ENCODE measurements at places on chromosomes 1 and 21. TPM values are rescaled to one million over a fixed set of nuclear protein-coding genes. Genes with fewer than 3 reads are reported as not detected.

- no peaks in the 10 kb centered on the region for H3K27me3 ChIP-seq
- DNase-seq: no peak
- no peaks in the 10 kb centered on the region for H3K4me1 ChIP-seq
- H3K4me3 ChIP-seq: no peak overlapping the region
Observed at GRCh38 chr1:207858281-207858680, 52.6 kb downstream of the CD34 start.

DNA sequence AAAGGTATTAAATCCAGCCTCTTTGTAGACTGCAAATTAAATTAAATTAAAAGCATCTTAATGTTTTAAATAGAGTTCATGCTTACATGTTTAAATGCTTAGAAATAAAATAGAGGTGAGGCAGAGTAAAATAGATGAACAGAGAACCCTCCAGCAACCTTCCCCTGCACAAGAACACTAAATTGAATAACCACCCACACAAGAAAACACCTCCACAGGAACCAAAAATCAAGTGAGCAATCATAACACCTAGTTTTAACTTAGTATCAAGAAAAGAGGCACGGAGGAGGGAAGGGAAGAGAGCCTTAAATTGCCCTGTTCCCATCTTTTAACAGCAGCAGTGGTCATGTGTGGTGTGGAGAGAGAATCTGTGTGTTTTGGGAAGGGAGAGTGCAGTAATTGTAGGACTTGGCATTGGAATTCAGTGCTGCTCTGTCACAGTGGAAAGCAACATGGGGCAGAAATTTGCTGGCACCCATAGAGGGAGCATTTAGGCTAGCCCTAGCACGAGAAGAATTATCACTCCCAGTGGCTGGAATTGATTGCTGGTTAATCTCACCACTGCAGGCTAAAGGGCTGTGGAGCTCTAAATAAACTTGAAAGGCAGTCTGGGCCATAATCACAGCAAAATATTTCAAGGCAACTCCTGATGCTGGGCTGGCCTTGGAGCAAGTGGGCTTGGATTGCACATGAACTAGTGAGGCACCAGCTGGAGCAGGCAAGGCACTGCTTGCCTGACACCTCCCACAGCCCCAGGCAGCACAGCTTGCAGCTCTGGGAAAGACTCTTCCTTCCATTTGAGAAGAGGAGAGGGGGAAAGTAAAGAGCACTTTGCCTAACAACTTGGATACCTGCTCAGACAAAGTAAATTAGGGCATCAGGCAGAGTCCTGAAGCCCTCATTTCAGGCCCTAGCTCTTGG, 1478.8 kb downstream of the NCAM2 start:
- H3K4me3 ChIP-seq: no peak overlapping the region
- H3K36me3 ChIP-seq: no peaks in the 10 kb centered on the region
- DNase-seq: no peak
- H3K27me3 ChIP-seq: no peaks in the 10 kb centered on the region
- no peak overlapping the region for H3K27ac ChIP-seq

DNA sequence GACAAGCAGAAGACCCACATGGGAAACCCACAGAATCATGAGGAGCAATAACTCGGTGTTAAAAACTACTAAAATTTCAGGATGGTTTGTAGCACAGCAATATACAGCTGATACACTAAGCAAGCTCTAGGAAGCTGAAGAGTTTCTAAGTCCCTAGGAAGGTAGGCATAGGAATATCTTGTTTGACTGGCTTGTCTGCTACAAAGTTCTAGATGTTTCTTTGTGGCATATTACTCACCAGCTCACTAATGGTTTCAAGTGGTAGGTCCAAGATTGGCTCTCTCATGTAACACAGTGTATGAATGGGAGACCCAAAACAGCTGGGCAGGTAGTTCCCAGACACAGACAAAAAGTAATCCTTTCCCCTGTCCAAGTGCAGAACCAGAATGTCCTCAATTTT, 13.3 kb upstream of the MTF1 start:
- no peaks in the 10 kb centered on the region for H3K36me3 ChIP-seq
- no peaks in the 10 kb centered on the region for H3K27me3 ChIP-seq
- no peaks in the 10 kb centered on the region for H3K4me1 ChIP-seq
- H3K27ac ChIP-seq: no peak overlapping the region
- no peak for DNase-seq

GRCh38 chr1:47757226-47757975, 239.8 kb downstream of the TRABD2B start:
- no peak for DNase-seq
- H3K36me3 ChIP-seq: no peaks in the 10 kb centered on the region
- no peak overlapping the region for H3K27ac ChIP-seq
- no peaks in the 10 kb centered on the region for H3K27me3 ChIP-seq
- H3K4me3 ChIP-seq: no peak overlapping the region
- H3K4me1 ChIP-seq: no peaks in the 10 kb centered on the region

GRCh38 chr1:150566589-150567340, 12.6 kb downstream of the MCL1 start:
- no peak for DNase-seq
- H3K4me3 ChIP-seq: no peak overlapping the region
- H3K27me3 ChIP-seq: no peaks in the 10 kb centered on the region
- H3K36me3 ChIP-seq: no peaks in the 10 kb centered on the region
- peaks cover 95% of the 10 kb centered on the region for H3K4me1 ChIP-seq
- peak overlapping the region; percentile 100 for H3K27ac ChIP-seq

DNA sequence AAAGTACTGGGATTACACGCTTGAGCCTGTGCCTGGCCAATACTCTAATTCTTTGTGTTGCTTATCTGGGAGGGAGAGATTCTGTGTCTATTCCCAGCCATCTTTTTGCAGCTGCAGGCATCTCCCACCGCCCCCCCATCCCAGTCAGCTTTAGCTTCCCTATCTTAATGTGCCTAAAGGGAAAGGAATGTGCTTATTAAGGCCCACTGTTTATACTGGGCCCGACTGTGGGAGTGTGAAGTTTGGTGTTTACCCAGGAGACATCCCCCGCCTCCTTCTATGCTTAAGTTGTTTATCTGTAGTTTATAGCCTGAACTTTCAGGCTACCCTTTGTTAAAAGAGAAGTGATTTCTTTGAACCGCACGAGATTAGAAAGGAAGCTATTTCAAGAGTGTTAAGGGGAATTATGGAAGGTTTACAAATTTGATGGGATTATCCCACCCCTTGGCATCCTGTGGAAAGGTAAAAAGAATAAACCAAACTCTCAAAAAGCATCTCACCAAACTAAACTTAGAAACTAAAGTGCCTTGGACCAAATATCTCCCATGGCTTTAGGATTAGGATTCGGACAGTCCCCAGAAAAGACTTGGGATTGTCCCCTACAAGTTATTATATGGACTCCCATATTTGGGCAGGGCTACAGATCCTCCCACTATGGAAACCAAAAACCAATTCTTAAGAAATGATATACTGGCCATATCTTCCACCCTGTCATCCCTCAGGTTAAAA, 25.5 kb upstream of the ZNF496 start:
- no peak overlapping the region for H3K4me3 ChIP-seq
- H3K27me3 ChIP-seq: no peaks in the 10 kb centered on the region
- H3K36me3 ChIP-seq: no peaks in the 10 kb centered on the region
- no peaks in the 10 kb centered on the region for H3K4me1 ChIP-seq
- DNase-seq: no peak

- H3K36me3 ChIP-seq: no peaks in the 10 kb centered on the region
- no peak overlapping the region for H3K4me3 ChIP-seq
- H3K4me1 ChIP-seq: no peaks in the 10 kb centered on the region
- no peaks in the 10 kb centered on the region for H3K27me3 ChIP-seq
- no peak overlapping the region for H3K27ac ChIP-seq
- DNase-seq: no peak
Observed at GRCh38 chr1:212368073-212368484, 46.6 kb downstream of the PACC1 start.

DNA sequence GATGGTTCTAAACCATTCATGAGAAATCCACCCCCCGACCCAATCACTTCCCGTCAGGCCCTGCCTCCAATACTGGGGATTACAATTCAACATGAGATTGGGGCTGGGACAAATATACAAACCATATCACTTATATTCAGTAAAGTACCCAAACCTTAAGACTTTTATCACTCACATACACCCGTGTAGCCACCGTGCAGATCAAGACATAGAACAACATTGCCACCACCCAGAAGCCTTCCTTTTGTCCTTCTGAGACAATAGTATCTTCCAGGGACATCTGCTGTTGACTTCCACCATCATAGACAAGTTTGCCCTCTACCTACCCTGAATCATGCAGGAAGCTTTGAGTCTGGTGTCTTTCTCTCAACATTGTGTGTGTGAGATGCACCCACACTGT, 37.5 kb downstream of the CLIC6 start:
- no peak overlapping the region for H3K27ac ChIP-seq
- H3K27me3 ChIP-seq: no peaks in the 10 kb centered on the region
- no peaks in the 10 kb centered on the region for H3K36me3 ChIP-seq
- no peak overlapping the region for H3K4me3 ChIP-seq
- no peak for DNase-seq
- no peaks in the 10 kb centered on the region for H3K4me1 ChIP-seq

GRCh38 chr1:118461154-118461553, 276.1 kb upstream of the SPAG17 start:
- DNase-seq: no peak
- no peak overlapping the region for H3K27ac ChIP-seq
- H3K27me3 ChIP-seq: no peaks in the 10 kb centered on the region
- H3K4me3 ChIP-seq: no peak overlapping the region

DNA sequence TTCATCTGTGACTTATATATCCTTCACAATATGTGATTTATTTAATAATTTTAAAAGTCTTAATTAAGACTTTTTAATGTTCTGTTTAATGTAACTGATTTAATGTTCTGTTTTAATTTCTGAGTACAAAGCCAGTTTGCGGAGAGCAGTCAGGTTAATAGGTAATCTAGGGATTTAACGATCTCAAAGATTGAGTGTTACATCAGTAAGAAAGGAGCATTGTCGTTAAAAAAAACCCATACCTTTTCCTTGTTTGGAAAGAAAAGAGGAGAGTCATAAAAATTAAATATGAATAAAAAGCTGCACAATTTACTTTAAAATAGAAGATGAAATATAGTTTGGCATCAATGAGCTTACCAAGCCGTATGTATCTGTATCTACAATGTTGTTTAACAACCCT, 621.4 kb downstream of the KIF26B start:
- no peaks in the 10 kb centered on the region for H3K36me3 ChIP-seq
- H3K4me3 ChIP-seq: no peak overlapping the region
- no peak overlapping the region for H3K27ac ChIP-seq
- no peaks in the 10 kb centered on the region for H3K4me1 ChIP-seq

DNA sequence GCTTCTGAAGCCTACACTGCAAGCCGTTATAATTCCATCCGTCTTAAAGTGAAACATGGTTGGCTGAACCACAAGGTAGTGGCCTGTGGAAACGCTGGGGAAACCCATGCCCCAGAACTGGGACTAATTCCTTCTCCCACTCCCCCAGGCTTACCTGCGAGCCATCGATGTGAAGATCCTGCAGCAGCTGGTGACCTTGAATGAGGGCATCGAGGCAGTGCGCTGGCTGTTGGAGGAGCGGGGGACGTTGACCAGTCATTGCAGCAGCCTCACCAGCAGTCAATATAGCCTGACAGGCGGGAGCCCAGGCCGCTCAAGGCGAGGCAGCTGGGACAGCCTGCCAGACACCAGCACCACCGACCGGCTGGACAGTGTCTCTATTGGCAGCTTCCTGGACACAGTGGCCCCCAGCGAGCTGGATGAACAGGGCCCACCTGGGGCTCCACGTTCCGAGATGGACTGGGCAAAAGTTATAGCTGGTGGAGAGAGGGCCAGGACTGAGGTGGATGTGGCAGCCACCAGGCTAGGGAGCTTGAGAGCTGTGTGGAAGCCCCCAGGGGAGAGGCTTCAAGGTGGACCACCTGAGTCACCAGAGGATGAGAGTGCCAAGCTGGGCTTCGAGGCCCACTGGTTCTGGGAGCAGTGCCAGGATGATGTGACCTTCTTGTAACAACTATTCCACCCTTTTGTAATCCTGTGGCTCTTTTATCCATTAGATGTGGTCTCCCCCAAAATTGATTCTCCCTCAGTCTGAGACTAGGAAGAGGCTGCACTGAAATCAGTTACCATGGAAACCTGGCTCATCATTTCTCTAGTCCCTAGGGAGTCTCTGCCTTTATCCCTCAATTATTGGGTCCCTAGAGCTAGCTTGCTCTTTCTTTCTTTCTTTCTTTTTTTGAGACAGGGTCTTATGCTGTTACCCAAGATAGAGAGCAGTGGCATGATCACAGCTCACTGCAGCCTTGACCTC, 16.7 kb downstream of the LURAP1 start:
- no peak overlapping the region for H3K27ac ChIP-seq
- no peaks in the 10 kb centered on the region for H3K4me1 ChIP-seq
- no peak overlapping the region for H3K4me3 ChIP-seq
- H3K27me3 ChIP-seq: no peaks in the 10 kb centered on the region

DNA sequence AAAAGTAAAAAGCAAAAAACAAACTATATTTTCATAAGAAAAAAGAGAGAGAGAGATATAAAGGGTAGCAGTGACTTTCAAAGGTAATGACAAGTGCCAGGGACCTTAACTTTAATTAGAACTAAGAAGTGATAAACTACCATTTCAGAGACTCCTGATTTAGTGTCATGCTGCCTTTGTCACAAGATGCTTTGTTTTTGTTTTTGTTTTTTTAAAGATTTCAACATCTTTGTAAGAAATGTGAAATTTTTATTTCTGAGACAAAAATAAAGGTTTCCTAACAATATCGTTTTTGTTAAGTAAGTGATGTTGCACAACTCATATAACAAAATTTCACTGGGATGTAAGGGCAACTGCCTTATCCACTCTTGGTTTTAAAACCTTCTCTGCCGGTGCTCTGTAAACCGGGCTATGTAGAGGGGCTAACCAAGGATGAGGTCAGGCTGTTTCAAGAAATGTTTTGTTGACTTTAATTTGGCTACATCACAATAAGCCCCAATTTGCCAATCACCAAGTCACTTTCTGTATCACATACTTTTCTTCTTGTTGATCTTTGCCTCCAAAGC, 35.2 kb upstream of the SYT2 start:
- no peaks in the 10 kb centered on the region for H3K4me1 ChIP-seq
- H3K4me3 ChIP-seq: no peak overlapping the region
- H3K36me3 ChIP-seq: no peaks in the 10 kb centered on the region
- no peak overlapping the region for H3K27ac ChIP-seq
- H3K27me3 ChIP-seq: no peaks in the 10 kb centered on the region
- DNase-seq: no peak

DNA sequence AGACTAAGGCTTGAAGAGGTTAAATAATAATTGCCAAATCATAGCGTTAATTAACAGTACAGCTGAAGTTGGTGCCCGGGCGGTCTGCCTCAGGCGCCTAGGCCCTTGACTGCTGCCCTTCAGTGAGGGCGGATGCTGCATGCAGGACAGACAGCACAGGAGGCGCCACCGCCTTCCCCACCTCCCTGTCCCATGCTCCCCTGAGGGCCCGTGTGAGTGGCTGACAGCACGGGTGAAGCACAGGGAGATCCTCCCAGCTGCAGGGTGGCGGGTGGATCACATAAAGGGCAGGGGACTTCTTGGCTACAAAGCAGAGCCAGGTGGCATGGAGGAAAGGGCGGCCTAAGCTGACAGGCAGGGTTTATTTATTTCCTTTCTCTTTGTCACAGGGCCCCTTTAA, 49.1 kb downstream of the DDX20 start:
- no peaks in the 10 kb centered on the region for H3K27me3 ChIP-seq
- DNase-seq: no peak
- no peak overlapping the region for H3K27ac ChIP-seq
- H3K4me3 ChIP-seq: no peak overlapping the region
- H3K4me1 ChIP-seq: no peaks in the 10 kb centered on the region

Gene TNFSF4
- 0.61 TPM for polyA plus RNA-seq

Gene PADI3
- not detected for polyA plus RNA-seq

Gene UBE2Q1
- polyA plus RNA-seq: 39.6 TPM

Gene FBXO42
- polyA plus RNA-seq: 11.1 TPM

Gene TNNI3K
- polyA plus RNA-seq: 2.2 TPM

Gene SH3D21
- 1.7 TPM for polyA plus RNA-seq

Gene ATP1A4
- polyA plus RNA-seq: not detected

Gene CBR3
- polyA plus RNA-seq: 1.4 TPM

All from pancreas (tissue), 10 donors.